ENCODE measurements at places on chromosomes 4 and X.

- DNase-seq, result no peak
These were observed 1.4 kb downstream of the TMLHE start for GRCh38 chrX:155611302-155611701.

DNA sequence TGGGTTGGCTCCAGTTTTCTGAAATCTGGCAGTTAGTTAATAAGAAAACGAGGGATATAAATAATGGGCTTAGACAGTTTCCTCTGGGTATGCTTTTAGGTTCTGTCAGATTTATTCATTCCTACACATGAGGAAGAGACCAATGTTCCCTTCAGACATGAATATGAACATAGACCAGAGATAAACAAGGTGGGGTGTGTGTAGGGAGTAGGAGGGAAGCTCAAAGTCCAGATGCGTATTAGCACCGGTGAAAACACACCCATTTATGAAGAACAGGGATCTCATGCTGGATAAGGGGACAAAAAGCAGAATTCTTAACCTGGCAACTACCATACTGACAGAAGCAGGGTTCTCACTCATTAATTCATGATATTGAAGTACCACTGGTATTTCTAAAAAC is 223.0 kb downstream of the SOWAHB start:
- no peak for DNase-seq

DNA sequence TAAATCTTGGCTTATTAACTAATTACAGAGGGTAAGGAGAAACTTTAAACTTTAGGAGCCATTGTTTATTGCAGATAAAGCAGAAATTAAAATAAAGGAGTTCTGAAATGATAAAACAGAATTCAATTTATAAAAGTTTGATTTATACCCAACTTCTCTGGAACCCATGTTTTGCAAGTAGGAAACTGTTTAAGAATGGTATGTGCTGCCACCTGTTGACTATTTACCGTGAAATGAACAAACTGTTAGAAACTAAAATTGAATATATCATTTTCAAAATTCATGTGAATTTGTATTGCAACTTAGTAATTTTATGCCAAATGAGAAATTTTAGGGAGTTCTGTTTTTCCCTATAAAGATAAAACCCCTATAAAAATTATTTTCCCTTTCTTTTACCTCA is 11.0 kb upstream of the TBC1D8B start:
- DNase-seq, result peak; percentile 2

- DNase-seq, result no peak
These were observed 110.6 kb upstream of the PNPLA4 start for GRCh38 chrX:8037593-8038348.

DNA sequence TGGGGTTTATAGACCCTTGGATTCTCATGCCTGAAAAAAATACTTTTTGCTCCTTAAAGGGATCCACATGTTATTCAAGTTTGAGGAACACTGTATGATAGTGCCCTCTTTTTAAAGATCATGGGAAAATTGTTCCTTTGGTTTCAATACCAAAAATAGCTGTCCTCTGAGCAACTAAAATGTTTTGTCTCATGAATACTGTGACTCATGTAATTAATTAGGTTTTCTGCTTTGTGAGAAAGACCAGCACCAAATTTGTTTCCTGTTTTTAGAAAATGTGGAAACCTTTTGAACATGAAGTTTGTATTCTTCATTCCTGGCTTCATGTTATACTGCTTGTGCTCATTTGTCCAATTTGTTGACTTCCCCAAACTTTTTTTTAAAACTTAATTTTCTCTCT is 127.6 kb upstream of the SH3RF1 start:
- DNase-seq, result peak; percentile 83

GRCh38 chr4:100311181-100311580 is 120.9 kb upstream of the DDIT4L start:
- DNase-seq, result no peak

GRCh38 chr4:34767407-34767806 is 1476.9 kb downstream of the ARAP2 start:
- no peak for DNase-seq

GRCh38 chrX:129115104-129115503 is 408.2 kb downstream of the SMARCA1 start:
- DNase-seq, result peak; percentile 72

DNA sequence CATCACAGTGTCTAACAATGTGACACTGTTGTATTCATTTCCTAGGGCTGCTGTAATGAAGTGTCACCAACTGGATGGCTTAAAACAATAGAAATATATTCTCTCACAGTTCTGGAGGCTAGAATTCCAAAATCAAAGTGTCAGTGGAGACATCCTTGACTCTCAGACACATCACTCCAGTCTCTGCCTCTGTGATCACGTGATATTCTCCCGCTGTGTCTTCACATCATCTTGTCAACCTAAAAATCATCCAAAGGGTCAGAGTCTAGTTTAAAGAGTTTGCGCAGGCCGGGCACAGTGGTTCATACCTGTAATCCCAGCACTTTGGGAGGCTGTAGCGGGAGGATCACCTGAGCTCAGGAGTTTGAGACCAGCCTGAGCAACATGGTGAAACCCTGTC is 36.6 kb upstream of the HPSE start:
- DNase-seq, result no peak

DNA sequence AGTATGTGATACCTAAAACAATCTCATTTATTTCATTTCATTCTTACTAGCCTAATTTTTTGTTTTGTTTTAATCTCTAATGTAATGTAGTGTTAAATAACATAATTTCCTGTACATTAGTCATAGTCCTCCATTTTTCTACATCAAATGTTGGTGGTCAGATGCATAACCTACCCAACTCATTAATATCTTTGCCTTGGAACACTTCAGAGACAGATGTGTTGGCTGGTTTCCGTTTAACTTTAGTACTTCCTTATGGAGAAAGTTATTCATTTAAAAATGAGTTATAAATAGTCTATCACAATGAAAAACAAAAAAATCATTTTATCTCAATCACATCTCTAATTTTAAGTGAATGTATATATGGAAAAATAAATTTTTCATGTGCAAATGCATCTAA is 190.2 kb downstream of the ANTXR2 start:
- no peak for DNase-seq

DNA sequence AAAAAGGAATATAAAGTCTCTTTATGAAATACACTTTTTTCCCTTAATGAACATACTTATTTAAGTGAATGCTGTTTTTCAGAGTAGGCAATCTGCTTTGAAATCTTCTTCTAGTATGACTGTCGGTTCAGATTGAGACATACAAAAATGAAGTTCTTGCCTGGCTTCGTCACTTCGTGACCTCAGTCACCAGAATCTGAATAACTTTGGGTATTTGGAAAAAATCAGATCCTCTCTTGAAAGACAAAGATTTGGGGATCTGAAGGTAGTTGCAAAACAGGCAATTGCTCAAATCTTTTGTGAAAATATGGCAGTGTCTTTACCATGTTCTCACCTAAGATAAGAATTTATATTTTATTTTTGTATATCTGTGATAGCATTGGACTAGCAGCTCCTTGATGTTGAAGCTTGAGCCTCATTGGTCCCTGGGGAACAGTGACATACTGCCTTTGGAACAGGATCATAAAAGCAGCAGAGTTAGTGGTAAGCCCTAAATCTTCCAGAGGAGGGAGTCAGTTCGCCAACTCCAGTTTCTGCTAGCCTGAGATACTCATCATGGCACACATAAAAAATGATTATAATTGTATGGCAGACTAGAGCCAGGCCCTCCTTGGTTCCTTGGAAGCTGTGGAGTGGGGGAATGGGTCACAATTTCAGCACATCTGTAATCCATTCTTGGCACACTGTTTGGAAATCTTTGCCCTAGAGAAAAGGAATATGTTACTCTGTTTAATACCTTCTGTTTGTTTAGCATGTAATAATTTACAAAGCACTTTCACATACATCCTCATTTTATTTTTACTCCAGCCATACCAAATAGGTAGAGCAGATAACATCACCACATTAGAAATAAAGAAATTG is 5.0 kb downstream of the ARFIP1 start:
- peak; percentile 92 for DNase-seq

DNA sequence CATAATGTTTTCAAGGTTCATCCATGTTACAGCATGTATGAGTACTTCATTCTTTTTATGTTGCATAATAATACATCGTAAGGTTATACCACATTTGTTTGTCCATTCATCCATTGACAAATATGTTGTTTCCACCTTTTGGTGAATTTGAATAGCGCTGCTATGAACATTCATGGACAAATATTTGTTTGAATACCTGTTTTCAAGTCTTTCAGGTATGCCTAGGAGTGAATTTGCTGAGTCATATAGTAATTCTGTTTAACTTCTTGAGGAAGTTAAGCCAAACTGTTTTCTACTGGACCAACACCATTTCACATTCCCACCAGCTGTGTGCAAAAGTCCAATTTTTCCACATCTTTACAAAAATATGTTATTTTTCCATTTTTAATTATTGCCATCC is 31.5 kb downstream of the IRS4 start:
- DNase-seq, result no peak

GRCh38 chr4:140308366-140309123 is 64.9 kb upstream of the SCOC start:
- DNase-seq, result no peak

- DNase-seq, result no peak
These were observed 48.8 kb upstream of the AMOT start for GRCh38 chrX:112889400-112889799.

GRCh38 chrX:86148594-86148993 is 343 bp downstream of the DACH2 start:
- DNase-seq, result no peak

DNA sequence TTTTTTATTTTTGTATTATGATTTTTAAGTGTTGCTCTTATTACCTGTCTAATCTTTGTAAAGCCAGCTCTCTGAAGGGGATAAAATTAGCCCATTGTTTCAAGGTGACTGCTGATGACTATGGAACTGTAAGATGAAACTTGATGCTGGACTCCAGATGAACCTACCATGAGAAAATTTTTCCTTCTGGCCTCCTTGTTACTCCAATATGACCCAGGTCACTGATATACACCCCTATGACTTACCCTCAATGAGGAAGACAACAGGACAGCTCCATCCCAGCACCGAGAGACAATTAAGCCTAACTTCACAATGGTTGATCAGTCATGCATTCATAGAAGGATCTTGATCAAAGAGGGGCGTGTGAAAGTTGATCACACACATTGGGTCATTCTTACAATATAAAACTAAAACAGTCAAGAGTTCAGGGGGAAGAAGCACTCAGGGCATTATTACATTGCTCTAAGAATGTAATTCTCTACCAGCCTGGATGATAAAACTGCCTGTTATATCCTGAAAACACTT is 230.8 kb upstream of the AGTR2 start:
- DNase-seq, result no peak

- DNase-seq, result no peak
These were observed 26.1 kb upstream of the CBLL2 start for GRCh38 chrX:22246620-22247019.

DNA sequence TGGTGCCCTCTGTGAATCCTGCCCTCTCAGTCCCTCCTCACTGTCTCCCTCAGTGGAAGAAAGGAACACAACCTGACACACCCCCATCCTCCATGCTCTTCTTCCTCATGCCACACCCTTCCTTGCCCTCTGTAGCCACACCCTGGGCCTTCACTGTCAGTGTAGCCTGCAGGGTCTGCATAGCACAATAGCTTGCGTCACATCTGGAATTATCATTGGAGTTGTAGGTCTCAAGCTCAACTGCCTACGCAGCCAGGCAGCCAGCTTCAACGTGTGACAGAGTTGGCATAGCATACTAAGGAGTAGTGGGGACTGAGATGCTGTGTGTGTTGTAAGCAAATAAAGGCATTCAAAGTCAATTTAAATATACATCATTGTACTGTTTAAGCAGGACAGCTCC is 113.5 kb upstream of the SCML1 start:
- no peak for DNase-seq

DNA sequence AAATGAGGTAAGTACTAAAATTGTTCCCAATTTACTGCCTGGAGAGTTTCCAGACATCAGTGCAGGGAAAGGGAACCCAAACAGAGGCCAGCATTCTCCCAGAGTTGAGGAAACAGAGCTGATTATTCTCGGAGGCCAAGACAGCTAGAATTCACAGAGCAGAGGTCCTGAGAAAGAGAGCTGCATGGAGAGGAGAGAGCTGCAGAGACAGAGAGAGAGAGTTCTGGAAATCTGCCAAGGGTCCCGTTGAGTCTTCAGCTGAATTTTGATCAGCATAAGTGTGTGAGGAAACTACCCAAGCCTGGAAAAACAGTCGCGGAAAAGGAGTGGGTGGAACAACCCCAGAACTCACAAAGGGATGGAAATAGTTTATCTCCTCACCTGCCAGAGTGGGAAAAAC is 43.8 kb upstream of the GPR173 start:
- peak; percentile 41 for DNase-seq

DNA sequence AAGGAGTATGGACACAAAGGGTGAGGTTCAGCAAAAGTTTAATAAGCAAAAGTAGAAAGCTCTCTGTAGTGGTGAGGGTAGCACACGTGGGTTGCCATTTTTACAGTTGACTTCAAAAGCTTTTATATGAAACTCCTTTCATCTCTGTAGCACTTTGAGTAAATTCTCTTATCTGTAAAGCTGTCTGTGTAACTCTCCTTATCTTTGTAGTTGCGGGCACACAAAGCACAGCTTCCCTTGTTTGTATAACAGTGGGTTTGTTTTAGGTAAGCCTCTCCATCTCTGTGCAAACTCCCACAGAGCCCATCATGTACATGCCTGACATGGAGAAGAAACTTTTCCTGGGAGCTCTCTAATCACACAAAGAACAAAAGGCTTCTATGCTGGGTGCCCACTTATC is 325.9 kb upstream of the PABPC5 start:
- no peak for DNase-seq

DNA sequence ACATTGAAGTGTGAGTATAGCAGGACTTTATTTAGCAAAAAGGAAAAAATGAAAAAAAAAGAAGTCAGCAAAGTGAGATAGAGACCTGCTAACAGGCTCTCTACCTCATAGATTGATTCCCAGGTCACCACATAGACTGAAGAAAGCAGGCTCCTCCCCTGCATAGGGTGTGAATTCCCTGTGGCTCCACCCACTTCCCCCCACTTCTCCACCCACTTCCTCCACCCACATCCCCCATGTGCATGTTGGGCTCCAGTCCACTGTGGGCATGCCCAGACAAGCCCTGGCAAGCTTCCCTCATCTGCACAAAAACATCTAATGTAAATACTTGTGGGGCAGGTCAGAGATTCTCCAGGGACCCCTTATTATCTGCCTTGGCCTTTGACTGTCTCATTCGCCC is 97.8 kb downstream of the TMEM47 start:
- peak; percentile 60 for DNase-seq

DNA sequence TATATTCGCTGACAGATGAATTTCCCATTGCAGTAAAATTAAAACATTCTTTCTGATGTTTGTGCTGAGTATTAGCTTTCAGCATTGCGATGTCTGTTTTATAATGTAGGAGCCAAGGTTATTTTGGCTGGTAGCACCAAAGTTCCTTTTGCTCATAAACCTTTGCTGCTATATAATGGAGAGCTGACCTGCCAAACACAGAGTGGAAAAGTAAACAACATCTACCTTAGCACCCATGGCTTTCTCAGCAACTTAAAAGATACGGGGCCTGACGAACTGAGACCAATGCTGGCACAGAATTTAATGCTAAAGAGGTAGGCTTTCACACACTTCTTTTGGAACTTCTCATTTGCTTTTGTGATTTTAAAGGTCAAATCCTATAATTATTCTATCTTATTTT is 46.0 kb downstream of the WDR19 start:
- DNase-seq, result no peak
